ENCODE measurements at places on chromosomes 5 and 9.
A peak's percentile ranks its signal among the peaks of the same experiment; 100 is the strongest.

DNA sequence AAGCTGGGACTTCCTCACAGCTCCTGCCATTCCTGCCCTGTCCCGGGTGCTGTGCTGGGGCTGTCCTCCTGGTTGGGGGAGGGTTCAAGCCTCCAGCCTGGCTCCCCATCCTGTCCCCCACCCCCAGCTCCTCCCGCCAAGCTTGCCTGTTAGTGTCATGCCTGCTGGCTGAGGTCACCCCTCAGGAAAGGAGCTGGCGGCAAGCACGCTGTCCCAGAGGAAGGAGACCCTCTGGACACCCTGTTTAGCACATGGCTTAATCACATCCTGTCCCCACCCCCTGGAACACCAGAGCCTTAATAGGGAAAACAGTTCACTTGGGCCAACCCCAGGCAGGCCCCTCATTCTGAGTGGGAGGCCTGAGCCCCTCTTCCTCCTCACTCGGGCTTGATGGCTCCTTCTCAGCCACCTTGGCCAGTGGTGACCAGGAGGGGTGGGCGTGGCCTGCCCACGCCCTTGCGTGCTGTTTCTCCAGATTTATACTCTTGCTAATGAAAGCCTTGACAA lies 9.2 kb upstream of the PHYHD1 start:
- no peak for DNase-seq

GRCh38 chr5:55629815-55630214 lies 82.3 kb downstream of the SLC38A9 start:
- no peak for DNase-seq

GRCh38 chr9:137879052-137879451 lies 1.5 kb downstream of the CACNA1B start:
- no peak for DNase-seq

DNA sequence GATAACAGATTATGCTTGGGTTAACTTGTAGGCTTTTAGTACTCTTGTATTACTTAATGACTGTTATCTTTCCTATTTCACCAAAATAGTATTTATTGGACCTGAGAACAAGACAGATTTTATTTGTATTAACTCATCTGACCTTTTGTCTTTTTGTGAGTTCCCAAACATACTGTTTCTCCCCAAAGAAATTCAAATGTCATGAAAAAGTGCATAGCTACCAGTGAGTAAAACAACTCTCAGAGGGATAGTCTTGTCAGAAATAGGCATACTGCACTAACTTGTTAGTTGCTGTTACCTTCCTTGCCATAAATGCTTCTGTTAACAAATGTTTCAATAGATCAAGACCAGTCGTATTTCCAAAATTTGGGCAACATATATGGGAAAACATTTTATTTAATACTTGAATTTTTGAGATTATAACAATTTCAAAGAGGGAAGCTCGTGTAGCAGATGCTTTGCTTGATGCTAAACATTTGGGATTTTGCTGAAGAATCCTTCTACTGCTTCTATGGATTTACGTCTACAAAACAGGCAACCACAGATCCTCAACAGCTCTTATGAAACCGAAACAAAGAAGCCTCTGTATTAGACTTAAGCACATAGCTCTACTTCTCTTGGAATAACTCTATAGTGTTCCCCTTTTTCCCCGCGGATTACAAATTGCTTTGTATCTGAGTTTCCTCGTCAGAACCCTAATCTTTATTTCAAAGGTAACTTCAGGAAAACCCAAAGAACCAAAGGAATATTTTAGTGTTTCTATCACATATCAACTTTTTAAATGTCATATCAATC lies 248.8 kb downstream of the MCTP1 start:
- no peak for DNase-seq

- DNase-seq, result peak; percentile 67
These were observed 526 bp upstream of the GALNT10 start for GRCh38 chr5:154189819-154190594.

DNA sequence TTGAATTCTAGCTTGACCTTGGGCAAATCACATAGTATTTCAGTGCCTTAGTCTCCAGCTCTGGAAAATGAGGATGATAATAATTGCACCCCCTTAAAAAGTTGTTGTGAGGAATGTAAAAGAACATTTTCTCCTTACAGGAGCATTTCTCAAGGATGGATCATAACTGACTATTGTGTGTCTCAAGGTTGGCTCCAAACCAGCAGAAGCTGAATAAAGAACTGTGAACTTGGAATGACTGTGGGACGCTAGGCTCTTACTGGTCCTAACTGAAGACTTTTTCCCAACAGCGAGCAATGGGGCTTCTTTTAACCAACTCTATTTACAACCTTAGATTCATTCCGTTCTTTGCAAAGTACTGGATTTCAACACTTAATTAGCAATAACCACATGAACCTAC lies 26.2 kb upstream of the GLRX start:
- DNase-seq, result no peak

- no peak for DNase-seq
These were observed 182.5 kb downstream of the FRMD3 start for GRCh38 chr9:83355729-83356151.

DNA sequence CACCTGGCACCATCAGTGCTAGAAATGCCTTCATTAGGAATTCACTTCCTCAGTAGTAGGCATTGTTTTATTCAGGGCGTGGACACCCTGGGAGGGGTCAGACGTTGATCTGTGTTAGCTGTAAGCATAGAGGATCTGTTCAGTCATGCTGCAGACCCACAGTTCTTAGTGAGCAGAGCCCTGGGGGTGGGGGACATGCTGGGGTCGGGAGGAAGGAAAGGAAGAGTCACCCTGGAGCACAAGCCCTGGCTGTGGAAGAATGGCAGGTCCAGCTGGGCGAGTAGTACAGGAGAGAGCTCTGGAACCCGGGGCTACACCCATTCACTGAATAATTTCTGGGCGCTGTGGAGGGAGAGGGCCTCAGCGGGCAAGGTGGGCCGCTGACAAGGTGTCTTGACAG lies 172.5 kb downstream of the FSTL4 start:
- DNase-seq, result no peak

DNA sequence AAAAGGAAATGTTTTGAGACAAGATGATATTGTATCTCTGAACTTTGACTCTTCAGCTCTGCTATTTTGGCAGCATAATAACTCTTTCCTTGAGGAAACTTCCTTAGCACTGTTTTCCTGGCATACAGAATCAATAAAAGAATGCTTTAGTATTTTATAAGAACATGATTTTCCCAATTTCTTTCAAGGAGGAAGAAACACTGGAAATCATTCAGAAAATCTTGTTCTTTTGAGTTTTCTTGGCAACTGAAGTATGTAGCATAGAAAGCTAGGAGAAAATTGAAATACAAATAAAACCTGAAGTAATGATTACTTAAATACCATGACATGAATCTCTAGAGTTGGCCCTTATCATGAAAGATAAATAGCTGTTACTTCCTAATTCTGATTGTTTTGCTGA lies 461.4 kb upstream of the ZNF608 start:
- no peak for DNase-seq

DNA sequence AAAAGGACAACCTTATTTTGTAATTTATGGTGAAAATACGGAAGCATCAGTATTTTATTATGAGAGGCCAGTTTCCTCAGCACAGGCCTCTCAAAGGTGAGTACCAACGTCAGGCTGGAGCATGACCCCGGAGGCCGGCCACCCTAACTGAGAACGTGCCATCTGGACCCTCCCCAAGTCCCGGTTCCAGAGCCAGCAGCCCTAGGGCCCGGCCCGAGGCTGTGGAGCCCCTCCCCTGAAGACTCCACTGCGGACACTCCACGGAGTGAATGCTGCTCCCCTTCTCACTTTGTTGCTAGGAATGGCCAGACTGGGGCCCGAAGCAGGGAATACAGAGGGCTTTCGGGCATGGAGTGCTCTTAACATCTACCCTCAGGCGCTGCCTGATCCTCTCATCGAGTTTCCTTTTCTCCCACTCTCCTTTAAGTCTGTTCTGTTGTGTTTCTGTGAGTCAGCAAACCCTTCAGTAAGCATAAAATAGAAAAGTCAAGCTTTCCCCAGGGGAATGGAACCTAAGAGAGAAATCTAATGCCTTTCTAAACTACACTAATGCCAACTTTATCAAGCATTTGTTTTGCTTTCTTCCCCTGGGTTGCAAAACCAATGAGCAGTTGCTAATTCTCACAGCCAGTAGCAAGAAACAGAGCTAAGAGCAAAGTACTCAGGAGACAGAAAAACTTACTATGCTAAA lies 4.5 kb downstream of the BRD9 start:
- DNase-seq, result no peak

GRCh38 chr9:87120610-87121009 lies 173.3 kb upstream of the GAS1 start:
- no peak for DNase-seq

- no peak for DNase-seq
These were observed 187.1 kb downstream of the BNC2 start for GRCh38 chr9:16683326-16683725.

DNA sequence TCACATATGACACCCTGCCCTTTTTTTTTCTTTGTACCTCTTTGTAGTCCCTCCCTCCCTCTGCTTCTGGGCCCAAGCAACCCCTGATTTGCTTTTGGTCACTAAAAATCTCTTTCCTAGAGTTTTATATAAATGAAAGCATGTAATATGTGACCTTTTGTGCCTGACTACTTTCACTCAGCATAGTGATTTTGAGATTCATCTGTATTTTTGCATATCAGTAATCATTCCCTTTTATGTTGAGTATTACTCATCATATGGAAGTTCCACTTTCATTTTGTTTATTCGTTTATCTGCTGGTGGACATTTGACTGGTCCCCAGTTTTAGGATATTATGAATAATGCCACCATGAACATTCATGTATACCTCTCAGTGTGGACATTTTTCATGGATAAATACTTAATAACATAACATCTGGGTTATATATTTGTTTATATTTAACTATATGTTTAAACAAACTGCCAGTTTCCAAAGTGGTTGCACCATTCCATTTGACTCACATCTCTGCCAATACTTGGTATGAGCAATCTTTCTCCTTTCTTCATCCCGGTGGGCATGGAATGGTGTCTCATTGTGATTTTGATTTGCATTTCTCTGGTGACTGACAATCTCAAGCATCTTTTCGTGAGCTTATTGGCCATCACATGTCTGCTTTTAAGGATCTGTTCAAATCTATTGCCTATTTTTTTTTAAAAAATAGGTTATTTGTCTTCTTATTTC lies 115.7 kb upstream of the S1PR3 start:
- no peak for DNase-seq

DNA sequence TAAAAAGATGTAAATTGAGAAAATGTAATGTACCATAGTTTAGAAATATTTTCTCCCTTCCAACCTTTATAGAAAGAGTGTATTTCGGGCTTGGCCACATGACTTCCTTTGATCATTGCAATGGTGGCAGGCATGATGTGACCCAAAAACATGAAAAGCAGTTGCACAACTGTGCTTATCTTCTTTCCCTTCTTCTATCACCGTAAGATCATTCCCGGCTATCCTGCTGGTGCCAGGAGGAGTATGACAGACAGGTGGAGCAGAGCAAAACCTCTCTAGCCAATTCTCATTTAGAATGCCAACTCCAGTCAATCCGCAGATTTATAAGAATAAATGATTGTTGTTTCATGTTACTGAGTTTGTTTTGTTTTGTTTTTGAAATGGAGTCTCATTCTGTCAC lies 10.6 kb upstream of the TESK1 start:
- no peak for DNase-seq

DNA sequence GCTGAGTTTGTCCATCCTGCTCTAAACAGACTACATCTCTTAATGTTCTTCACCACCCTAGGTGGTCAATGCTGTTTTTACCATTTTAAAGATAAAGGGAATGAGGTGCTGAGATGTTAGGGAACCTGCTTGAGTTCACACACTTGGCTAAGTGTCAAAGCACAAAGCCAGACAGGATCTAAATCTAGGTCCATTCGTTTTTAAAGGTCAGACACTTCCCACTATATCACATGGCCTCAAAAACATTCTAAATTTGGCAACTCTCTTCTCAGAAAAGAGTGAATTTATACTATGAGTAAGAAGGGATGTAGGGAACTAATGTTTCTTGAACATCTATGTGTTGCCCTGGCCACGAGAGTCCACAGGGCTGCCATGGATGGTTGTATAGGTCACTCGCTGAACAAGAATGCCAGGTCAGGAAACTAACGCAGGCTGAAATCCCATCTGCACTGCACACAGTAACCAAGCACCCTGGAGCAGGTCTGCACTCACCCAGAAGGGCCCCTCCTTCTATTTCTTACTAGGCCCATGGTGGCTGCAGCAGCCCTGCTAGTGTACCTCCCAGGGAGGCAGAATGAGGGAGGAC lies 213.0 kb downstream of the SPOCK1 start:
- DNase-seq, result no peak

GRCh38 chr5:132392978-132393825 lies 23.7 kb downstream of the SLC22A5 start:
- no peak for DNase-seq
